ENCODE measurements at places on chromosomes 16 and 17.

- DNase-seq, result no peak
These were observed 131.7 kb upstream of the HSBP1 start for GRCh38 chr16:83676086-83676485.

DNA sequence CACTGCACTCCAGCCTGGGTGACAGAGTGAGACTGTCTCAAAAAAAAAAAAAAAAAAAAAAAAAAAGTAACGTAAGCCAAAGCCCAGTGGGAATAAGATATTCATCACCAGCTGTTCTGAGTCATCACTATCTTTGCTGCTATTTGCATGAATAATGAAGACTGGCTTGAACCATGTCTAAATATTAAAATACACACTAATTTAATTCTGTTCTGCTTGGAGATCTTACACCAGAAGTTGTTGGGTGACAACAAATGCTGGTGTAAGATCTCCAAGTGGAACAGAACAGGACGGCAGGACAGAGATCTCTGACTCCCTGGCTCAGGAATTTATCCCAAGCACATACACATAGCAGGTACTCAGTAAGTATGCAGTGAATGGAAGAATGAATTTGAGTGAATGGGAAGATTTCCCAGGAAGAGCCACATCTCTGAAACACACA lies 19.6 kb downstream of the DNAH17 start:
- peak; percentile 67 for DNase-seq

DNA sequence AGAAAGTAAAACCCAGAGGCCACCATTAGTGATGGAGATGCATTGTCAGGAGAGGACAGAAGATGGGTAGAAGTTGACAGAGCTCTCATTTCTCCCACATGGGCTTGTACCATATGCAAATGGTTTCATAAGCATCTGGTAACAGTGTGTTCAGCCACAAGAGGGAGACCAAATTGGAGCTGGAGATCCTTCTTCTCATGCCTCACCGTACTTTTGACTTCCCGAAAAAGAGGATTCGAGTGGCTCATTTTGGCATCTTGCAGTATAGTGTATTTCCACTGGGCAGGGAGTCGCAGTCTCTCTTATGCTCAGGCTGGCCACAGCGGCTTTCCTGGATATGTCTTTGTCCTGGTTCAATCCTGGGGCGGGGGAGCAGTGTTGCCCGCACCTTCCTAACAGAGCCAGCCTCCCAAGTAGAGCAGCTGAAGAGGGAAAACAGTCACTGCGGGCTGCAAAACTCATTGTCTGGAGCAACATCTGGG lies 23.8 kb downstream of the TBC1D3B start:
- DNase-seq, result no peak

- no peak for DNase-seq
These were observed 206.5 kb downstream of the RBFOX3 start for GRCh38 chr17:79404136-79404911.

DNA sequence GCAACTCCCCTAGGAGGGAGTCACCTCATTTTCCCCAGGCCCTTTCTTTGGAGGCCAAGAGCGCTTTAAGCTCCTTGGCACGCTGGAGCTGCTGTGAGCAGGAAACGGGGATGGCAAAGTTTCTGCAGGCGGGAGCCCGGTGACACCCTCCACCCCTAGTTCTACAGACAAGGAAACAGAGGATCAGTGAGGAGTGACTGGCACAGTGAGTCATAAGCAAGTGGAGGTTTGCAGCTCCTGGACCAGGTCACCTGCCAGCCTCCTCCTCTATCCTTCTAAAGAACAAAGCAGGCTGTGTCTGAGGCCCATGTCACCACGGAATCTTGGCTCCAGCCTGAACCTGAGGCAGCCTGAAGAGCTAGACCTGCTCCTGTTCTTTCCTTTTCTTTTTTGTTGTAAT lies 141.9 kb downstream of the TMEM132E start:
- DNase-seq, result no peak

DNA sequence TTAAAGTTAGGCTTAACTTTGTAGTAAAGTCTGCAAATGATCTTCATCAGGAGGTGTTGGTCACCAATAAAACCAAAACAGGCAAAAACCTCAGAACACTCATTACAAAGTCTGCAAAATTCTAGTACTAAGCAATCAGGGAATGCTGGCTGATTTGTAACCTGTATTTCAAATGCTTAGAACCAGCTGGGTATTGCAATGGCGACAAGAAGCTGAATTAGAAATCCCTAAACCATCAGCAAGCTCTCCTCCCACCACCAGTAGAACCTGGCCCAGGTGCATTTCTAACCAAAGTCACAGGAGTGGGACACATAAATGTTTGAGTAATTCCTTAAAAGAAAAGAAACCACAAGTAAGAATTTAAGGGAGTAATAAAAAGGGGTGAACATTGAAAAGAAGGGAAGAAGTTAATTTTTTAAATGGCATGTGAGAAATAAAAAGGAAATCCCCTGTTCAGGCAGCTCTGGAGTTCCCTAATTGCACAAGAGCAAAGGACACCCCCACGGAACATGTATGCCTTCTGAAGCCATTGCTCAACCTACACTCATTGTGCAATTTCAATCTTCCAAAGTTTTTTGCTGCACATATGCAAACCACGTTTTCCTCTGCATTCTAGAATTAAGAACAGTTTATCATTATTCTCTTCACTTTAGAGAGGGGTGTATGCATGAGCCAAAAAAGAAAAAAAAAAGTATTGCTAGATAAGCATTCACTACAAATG lies 102.9 kb downstream of the HIC1 start:
- no peak for DNase-seq

GRCh38 chr17:83053021-83053681 lies 26.3 kb upstream of the METRNL start:
- no peak for DNase-seq

GRCh38 chr17:32356750-32357149 lies 6.8 kb downstream of the ZNF207 start:
- no peak for DNase-seq

GRCh38 chr16:67926181-67926750 lies 5.4 kb downstream of the CTRL start:
- peak; percentile 24 for DNase-seq

- no peak for DNase-seq
These were observed 44.2 kb downstream of the NUP93 start for GRCh38 chr16:56774016-56774680.

DNA sequence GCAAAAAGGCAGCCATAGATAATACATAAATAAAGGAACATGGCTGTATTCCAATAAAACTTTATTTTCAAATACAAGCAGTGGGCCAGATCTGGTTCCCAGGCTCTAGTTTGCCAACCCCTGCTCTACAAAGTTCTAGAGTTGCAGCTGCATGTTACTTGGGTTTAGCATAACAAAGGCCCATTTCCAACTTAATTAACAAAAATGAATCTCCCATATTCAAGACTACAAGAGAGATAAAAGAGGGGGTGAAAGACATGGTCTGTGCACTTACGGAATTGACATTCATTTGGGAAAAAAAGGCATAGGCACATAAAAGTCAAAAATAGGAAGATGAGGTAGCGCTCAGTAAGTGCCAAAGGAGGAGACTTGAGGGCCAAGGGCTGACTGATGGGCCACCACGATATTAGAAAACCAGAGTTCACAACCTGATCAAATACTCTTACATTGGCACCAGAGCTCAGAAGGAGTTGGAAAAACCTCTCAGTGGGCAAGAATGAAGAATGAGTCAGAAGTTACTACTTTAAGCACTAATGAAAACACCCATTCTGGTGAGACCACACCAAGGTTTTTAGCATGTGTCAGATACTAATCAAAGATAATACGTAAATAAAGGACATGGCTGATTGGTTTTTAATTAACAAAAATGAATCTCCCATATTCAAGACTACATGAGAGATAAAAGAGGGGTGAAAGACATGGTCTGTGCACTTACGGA lies 164.0 kb downstream of the VPS53 start:
- no peak for DNase-seq

- DNase-seq, result peak; percentile 34
These were observed 1.8 kb downstream of the RNF43 start for GRCh38 chr17:58415371-58416055.

- DNase-seq, result no peak
These were observed 2.0 kb upstream of the CTRB2 start for GRCh38 chr16:75208861-75209505.

GRCh38 chr17:50021681-50022370 lies 26.8 kb upstream of the DLX3 start:
- DNase-seq, result no peak

DNA sequence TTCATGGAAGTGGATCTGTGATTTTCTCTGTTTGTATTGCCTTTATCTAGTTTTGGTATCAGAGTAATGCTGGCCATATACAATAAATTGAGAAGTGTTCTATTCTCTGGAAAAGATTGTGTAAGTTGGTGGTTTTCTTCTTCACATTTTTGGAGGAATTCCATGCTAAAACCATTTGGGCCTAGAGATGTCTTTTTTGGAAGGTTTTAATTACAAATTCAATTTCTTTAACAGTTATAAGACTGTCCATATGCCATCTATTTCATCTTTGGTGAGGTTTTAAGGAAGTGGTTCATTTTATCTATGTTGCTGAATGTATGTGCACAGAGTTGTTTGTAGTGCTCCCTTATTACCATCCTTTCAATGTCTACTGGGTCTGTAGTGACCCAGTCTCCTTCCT lies 46.0 kb downstream of the CACNG1 start:
- no peak for DNase-seq

DNA sequence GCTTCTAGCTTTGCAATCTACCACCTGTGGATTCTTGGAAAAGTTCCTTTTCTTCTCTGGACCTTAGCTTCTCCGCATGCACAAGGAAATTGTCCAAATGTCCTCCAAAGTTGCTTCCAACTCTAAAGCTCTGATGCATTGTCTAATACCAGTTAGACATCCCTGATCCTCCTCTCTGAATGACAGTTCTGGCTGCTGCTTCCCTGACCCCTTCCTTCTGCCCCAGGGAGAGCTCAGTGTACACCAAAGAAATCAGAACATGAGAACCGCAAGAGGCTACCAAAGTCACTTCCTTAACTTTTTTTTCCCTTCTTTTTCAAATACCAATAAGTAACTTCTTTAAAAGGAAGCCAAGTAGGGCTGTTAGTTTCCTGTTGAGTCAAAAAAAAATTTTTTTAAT lies 79.7 kb upstream of the CES5A start:
- no peak for DNase-seq

DNA sequence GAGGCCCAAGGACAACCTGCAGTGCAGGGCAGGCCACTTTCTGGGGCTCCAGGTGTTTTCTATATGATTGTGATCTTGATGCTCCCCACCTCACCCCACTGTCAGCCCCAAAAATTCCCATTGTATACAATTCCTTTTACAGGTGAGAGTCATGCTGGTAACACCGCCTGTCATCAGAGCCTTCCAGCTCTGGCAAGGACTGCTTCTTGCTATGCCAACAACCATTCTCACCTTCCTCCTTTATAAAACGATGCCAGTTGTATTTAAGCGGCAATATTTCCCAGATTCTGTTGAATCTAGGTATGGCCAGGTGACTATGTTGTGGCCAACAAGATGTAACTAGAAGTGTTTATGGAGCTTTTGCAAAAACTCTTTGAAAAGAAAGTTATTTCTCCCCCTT lies 30.4 kb upstream of the CALB2 start:
- DNase-seq, result no peak

- DNase-seq, result no peak
These were observed 62.3 kb downstream of the PHKB start for GRCh38 chr16:47523342-47524006.

DNA sequence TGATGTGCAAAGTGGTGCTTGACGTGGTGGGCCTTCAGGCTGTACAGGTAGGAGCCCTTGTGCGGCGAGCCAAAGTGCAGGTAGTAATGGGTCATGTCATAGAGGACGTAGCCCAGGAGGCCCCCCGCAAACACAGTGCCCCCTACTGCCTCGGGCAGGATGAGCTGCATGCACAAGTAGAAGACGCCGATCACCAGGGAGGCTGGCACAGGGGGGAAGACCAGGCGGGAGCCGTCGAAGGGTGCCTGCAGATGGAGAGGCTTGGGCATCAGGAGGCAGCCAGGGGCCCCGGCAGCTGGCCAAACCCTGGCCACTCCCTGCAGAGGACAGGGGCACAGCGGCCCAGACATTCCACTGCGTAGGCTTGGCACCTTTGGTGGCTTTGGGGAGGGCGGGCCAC lies 15.7 kb upstream of the MLKL start:
- DNase-seq, result no peak

DNA sequence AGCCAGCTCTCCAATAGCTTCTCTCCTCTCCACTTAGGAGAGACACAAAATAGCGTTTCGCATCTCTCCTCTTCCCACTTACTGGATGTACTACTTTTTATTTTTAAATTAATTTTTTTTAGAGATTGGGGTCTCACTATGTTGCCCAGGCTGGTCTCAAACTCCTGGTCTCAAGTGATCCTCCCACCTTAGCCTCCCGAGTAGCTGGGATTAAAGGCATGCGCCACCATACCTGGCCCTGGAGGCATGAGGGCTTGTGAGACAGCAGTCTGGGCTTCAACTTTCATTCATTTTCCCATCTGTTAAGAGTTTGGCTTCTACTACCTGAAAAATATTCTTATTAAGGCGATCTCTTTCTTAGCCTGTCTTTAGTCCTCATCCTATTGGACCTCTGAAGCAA lies 18.3 kb downstream of the SLC7A6OS start:
- no peak for DNase-seq

DNA sequence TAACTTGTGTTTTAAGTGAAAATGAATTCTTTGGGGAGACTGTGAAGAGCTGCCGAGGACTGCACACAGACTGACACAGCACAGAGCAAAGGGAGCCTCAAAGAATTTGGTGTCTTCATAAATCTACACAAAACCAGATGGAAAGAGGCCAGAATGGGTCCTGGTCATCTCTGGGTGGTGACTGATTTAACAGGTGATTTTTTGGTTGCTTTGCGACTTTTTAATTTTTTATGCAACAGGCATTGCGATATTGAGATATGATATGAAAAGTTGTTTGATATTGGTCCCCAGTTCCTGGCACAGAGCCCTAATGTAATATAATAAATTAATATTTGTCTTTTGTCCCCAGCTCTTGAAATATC lies 12.6 kb upstream of the EIF1 start:
- DNase-seq, result no peak

Measured in foreskin keratinocyte (primary cell).